ENCODE measurements at places on chromosomes 11 and 22.

- no peak for DNase-seq
Measured at GRCh38 chr11:103545551-103545950, 436.3 kb downstream of the DYNC2H1 start.

GRCh38 chr22:45538281-45538680, 35.6 kb downstream of the FBLN1 start:
- no peak for DNase-seq

DNA sequence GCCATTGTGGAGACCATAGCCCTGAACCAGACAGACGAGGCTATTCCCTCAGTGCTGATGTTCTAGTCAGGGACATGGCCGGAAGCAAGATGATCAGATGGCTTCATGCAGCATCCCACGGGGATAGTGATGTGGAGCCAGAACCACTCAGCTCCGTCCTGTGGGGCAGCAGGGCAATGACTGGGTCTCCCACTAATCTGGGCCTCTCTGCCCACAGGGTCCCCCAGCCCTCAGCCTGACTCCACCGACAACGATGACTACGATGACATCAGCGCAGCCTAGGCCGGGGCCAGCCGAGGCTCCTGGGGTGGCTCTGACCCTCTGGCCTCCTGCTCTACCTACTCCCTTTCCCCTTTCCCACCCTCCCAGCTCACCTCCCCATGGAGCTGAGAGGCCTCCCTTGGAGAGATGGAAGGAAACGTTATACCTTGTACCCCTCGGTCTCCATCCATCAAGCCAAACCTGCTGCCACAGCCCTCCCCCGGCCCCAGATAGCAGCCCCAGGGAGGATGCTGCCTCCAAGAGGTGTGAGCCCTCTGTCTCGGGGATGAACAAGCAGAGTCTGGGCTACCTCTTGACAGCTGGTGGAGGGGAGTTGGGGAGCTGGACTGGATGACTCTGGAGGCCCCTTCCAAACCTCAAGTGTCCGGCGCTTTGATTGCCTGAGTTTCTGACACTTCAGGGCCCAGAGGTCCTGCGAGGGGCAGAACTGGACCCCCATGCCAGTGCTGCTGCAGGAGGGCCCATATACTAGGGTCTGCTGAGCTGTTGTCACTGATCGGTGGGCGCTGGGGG, 47.8 kb downstream of the CD6 start:
- no peak for DNase-seq

DNA sequence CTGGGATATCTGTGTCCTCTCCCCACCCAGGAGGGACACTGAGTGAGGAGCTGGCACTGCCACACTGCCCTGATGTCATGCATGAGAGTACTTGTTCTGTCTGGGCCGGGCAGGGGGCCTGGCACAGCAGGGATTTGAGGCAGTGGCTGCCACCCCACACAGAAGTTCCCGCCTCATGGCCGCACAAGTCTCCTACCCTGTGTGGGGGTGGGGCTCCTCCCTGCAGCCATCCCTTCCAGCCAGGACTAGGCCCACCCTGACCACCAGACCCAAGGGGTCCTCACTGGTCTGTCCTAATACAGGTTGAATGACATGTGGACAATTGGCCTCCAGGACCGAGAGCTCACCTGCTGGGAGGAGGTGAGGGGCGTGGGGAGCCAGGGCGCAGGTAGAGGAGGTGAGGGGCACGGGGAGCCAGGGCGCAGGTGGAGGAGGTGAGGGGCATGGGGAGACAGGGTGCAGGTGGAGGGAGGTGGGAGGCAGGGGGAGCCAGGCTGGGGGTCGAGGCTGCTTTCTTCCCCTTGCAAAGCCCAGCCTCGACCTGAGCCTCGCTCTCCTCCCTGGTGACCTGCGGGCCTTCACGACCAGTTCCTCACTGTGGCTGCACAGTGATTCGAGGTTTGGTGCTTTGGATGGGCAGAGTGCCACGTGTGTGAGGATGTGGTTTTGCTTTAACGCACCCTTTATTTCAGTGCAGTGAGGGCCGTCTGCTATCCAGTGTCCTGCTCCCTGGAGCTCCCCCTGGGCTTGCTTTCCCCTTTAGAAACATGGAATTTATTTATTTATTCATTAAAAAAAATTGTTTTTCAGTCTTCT, 7.4 kb downstream of the LZTR1 start:
- DNase-seq, result no peak
